ENCODE measurements at places on chromosomes 11 and 22. TPM values are rescaled to one million over a fixed set of nuclear protein-coding genes. Genes with fewer than 3 reads are reported as not detected.

Gene BACE1
- 34.0 TPM for polyA plus RNA-seq

Gene DRD4
- 1.2 TPM for polyA plus RNA-seq

Gene XNDC1N
- polyA plus RNA-seq: 4.1 TPM

- peak; percentile 21 for DNase-seq
Observed at GRCh38 chr11:36274414-36274813, 14.8 kb downstream of the COMMD9 start.

GRCh38 chr22:17172029-17172833, 13.2 kb upstream of the HDHD5 start:
- peak; percentile 38 for DNase-seq

Data from hindlimb muscle (tissue), 1 donor.